ENCODE measurements at places on chromosomes 7 and 10.

GRCh38 chr7:37093257-37093656 is 355.4 kb downstream of the ELMO1 start:
- no peak for DNase-seq

- DNase-seq: no peak
Observed at GRCh38 chr7:43834463-43835251, 34.7 kb downstream of the MRPS24 start.

DNA sequence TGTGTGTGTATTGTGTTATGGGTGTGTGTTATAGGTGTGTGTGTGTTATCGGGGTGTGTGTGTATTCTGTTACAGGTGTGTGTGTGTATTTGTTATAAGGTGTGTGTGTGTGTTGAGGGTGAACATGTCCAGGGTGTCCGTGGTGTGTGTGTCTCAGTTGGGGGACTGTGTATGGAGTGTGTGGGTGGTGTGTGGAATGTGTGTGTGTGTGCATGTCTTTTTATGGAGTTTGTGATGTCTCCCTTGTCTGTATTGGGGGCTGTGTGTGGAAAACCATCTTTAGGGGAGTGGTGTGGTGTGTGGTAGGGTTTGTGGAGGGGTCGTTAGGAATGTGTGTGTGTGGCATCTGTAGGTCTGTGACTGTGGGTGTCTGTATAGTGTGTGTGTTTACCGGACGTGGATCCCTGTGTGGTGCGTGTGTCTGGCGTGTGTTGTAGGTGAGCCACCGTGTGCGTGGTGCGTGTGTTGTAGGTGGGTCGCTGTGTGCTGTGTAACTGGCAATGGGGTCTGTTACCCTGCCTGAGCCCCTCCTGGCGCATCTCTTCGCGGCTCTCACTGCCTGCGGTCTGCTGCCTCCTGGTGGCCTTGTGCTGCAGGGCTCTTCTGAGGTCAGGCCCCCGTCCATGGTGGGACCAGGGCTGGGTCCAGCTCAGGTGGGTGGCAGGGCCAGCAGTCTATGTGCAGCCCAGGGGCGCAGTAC is 61.7 kb downstream of the PALD1 start:
- no peak for DNase-seq

DNA sequence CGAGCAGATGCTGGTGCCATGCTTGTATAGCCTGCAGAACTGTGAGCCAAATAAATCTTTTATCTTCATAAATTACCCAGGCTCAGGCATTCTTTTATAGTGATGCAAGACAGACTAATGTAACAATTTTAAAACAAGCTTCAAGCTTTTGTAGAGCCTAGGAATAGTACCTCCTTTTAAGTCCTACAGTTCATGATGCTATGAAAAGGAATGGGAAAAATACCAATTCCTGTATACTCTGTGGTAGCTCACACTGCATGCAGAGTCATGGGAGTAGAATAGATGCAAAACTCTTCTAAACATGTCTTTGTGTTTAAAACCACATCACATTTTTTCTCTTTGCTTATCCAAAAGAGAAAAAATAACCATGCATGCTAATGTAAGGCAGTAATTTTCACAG is 66.6 kb upstream of the WNT16 start:
- no peak for DNase-seq

GRCh38 chr10:77165445-77166208 is 472.0 kb downstream of the KCNMA1 start:
- peak; percentile 86 for DNase-seq

DNA sequence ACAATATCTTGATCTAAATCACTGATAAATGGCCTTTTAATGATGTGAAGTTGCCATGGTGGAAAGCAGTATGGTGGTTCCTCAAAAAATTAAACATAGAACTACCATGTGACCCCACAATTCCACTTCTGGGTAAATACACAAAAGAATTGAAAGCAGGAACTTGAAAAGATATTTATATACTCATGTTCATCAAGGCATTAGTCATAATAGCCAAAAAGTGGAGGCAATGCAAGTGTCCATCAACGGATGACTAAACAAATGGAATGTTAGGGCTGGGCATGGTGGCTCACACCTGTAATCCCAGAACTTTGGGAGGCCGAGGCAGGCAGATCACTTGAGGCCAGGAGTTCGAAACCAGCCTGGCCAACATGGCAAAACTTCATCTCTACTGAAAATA is 2.0 kb upstream of the DNAJC12 start:
- DNase-seq: no peak

- no peak for DNase-seq
Observed at GRCh38 chr7:152899548-152900109, 140.1 kb downstream of the ACTR3B start.

DNA sequence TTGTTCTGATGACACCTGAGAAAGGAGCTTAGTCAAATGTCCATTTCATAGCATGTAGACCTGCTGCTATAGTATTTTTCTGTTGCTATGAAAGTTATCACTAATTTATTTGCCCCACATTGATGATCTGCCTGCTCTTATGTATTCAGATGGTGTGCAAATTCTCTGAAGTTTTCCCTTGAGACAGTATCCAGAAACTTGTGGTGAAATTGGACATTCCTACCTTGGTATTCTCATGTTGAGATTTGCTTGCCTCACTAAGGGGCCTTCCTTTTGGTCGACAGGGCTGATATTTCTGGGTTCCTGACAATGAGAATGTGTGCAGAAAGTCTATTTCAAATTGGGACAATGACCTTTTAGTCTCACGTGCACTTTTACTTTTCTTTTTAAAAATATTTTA is 253.2 kb upstream of the FZD8 start:
- DNase-seq: no peak

DNA sequence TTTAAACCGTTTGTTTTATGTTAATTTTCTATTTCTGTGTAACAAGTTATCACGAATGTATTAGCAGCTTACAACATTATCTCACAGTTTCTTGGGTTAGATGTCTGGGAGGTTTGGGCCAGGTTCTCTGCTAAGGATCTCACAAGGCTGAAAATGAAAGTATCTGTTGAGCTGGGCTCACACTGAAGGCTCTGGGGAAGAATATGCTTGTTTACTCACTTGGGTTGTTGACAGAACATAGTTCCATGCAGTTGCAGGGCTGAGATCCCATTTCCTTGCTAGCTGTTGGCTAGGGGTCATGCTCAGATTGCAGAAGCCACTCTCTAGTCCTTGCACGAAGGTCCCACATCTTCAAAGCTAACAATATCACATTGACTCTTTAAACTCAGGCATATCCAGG is 266.6 kb upstream of the GNAI1 start:
- DNase-seq: no peak

- DNase-seq: no peak
Observed at GRCh38 chr7:14229047-14229446, 239.6 kb upstream of the ETV1 start.

- no peak for DNase-seq
Observed at GRCh38 chr10:71671994-71672946, 47.3 kb downstream of the C10orf105 start.

GRCh38 chr10:49158404-49158803 is 24.6 kb upstream of the FAM170B start:
- DNase-seq: no peak

- DNase-seq: no peak
Observed at GRCh38 chr10:44249490-44249889, 135.4 kb downstream of the CXCL12 start.

DNA sequence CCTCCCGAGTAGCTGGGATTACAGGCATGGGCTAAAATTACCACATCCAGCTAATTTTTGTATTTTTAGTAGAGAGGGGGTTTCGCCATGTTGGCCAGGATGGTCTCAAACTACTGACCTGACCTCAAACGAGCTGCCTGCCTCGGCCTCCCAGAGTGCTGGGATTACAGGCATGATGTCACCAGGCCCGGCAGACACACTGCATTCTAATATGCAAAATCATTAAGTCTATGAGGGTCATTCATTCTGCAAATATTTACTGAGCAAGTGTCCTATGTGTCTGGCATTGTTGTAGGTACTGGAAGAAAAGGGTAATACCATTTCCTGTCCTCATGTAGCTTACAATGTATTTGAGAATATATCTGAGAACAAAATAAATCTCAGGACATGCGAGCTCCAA is 2.7 kb downstream of the PUS7 start:
- no peak for DNase-seq

- DNase-seq: no peak
Observed at GRCh38 chr7:139776486-139777132, 1.2 kb downstream of the HIPK2 start.

- no peak for DNase-seq
Observed at GRCh38 chr7:139321071-139321745, 19.9 kb upstream of the FMC1 start.

- DNase-seq: no peak
Observed at GRCh38 chr10:61662794-61663259, at the start of gene CABCOCO1. Gene CABCOCO1 (plus strand): TSS chr10:61662929. CDS start chr10:61662973, 44 bp downstream.

- DNase-seq: no peak
Observed at GRCh38 chr7:36006636-36007229, 146.3 kb upstream of the EEPD1 start.

DNA sequence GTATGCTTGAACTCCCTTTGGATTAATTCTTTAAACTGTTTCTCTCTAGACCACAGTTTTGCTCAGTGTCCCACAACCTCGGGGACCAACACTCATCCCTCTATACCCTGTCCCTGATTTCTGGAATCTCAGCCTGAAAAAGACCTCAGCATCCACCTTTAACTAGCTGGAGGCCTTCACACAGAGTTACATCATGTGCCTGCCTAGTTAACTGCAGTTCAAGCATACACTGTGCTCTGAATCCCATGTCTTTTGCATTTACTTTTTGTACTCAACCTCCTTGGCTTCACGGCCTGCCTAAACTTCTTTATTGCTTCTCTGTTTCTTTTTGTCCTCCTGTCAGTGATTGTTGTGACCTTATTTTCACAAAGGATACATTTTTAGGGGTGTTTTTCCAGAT is 66.7 kb downstream of the PRKG1 start:
- no peak for DNase-seq

DNA sequence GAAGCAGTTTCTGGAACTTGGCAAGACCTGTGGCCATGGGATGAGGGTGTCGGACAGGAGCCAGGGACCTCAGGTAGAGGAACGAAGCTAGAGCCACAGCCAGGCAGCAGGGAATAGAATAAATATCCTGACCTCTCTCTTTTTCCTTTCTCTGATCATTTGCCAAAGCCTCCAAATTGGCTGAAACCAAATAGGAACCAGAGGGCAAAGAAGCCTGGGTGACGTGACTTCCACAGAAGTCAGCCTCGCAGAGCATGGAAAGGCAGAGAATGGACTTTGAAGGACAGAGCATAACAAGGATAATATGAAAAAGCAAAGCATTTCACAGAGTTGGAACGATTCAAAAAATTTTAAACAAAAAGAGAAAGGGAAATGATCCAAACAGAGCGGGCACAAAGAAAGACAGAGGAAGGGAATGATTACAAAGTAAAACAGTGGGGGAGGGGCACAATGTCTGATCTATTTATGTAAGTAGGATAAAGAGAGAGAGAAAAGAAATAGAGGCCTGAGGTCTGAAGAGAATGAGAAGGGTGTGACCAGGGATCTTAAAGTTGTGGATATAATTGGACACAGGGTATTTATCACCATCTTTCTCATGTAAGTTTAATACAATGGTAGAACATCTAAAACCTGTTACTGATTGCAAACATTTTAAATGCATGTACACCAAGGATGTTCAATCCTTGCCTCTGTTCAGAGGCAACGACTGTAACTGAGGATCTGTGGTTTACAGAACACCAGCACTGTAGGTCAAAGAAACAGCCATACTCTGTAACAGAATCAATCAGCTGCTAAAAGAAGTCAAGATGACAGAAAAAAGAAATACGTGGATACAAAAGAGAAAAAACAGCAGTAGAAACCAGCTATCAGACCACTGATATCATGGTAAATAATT is 4.5 kb upstream of the ZEB1 start:
- no peak for DNase-seq

GRCh38 chr7:50608196-50608906 is 43.1 kb upstream of the DDC start:
- no peak for DNase-seq

DNA sequence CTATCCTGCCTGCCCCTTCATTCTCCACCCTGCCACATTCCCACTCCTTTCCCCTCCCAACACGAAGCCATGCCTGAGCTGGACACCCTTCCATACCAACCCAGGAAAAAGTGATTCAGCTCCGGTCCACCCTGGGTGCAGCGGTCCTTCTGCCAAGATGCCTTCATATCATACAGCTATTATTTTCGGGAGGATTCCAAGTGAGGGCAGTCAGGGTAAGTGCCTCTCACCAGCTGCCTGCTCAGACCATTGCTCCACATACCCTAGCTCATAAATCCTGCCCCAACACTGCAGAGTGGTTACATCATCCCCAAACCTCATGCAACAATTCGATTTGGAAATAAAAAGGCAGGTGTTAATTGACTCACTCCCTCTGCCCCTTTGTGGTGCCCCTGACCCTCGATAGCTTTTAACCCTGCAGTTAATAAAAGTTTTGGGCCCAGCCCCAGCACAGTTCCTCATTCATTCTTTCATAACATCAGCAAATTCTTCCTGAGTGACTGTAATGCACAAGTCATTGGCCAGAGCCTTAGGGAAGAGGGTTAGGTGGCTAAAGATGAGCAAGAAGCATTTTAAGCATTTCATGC is 42.6 kb downstream of the ZNF503 start:
- DNase-seq: no peak

DNA sequence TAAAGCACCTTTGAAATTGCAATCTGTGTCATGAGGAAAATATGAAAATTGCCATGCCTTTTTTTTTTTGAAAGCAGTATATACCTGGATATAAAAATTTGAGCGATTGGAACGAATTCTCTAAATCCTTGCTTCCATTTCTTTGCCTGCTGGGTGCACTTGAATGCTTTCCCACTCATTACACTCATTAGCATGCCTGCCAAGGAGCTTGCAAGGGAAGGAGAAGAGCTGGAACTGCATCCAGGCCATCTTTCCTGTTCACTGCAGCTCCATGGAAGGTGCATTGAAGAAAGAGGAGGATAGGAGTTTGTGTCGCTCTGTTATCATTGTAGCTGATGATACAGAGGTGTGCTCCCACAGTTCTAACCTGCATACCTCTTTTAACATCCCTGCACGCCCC is 102.4 kb upstream of the GJD4 start:
- DNase-seq: no peak

GRCh38 chr7:90298145-90299038 is 22.7 kb downstream of the FAM237B start:
- no peak for DNase-seq

GRCh38 chr10:77463499-77463898 is 174.1 kb downstream of the KCNMA1 start:
- no peak for DNase-seq

GRCh38 chr10:49271346-49271745 is 27.6 kb upstream of the C10orf71 start:
- no peak for DNase-seq

DNA sequence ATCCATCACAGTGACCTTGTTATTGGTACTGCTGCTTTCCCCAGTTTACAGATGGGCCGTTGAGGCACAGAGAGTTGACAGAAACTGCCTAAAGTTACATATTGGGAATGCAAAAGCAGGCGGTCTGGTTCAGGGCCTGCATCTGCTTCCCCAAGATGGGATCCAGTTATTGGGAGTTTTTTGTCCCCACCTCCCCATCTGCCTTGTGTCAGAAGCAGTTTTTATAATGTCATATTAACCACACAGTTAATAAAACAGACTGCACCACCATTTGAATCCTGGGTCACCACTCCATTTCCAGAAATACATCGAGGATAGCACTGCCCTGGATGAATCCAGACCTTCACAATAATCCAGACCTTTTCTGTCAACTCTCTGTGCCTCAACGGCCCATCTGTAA is 67.9 kb downstream of the CELF2 start:
- no peak for DNase-seq

GRCh38 chr7:127447326-127447945 is 54.9 kb upstream of the ZNF800 start:
- no peak for DNase-seq

All from NCI-H774 (cell line).